Right cardiac atrium (tissue), 5 donors: ENCODE measurements at places on chromosomes 2 and 18. TPM values are rescaled to one million over a fixed set of nuclear protein-coding genes. Genes with fewer than 3 reads are reported as not detected.

DNA sequence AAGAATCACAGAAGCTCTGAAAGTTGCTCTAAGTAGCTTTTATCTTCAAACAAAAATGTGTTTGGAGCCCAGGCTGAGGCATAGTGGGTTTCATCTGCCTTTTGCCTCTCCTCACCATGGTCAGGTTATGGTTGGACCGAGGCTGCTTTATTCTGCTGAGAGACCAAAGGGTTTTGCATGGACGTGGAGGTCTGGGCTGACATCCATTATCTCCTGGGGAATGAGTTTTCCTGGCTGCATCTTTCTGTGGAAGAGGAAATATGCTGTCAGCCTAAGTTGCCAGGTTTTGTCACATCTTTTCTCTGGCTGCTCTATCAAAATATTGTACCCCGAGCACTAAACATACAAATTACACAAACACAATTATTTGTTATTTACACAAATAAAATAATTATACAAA is 223.2 kb downstream of the LDLRAD4 start:
- no peak for DNase-seq

GRCh38 chr2:57877811-57878170 is 168.8 kb upstream of the VRK2 start:
- DNase-seq, result no peak

- DNase-seq, result no peak
Observed at GRCh38 chr18:23142251-23142929, 7.1 kb downstream of the CABLES1 start.

- DNase-seq, result peak; percentile 38
Observed at GRCh38 chr2:63581298-63581961, 6.8 kb downstream of the WDPCP start.

The MZT2B gene
- total RNA-seq, result 239 TPM

DNA sequence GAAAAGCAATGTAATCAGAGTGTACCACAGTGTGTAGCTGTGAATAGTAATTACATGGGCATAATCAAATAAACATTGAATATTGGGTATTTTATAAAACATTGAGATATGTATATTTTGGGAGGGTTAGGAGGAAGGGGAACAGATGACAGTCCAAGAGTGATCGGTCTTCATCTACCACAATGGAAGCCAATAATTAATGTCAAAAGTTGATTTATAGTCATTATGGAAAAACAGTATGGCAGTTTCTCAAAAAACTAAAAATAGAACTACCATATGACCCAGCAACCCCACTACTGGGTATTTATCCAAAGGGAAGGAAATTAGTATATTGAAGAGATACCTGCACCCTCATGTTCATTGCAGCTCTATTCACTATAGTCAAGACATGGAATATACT is 5.8 kb upstream of the LAPTM4A start:
- no peak for DNase-seq

The ZSWIM2 gene
- not detected for total RNA-seq

- peak; percentile 91 for DNase-seq
Observed at GRCh38 chr2:85728883-85729824, 24.6 kb upstream of the ATOH8 start.

DNA sequence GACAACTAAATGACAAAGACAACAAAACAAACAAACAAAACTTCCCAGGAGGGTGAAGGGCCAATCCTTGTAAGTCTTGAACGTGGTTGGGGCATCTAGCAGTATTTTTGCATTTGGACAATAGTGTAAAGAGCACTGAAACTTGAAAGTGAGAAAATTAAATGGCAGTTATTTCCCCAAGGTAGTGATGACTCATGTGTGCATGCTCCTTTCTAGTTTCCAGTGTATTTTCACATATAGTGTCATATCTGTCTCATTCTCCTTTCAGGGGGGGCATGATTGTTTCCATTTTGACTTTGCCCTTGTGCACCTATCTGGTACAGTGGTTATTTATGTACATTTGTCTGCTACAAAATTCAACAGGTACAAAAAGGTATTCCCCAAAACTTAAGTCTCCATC is 39.5 kb downstream of the CERS6 start:
- DNase-seq, result no peak

DNA sequence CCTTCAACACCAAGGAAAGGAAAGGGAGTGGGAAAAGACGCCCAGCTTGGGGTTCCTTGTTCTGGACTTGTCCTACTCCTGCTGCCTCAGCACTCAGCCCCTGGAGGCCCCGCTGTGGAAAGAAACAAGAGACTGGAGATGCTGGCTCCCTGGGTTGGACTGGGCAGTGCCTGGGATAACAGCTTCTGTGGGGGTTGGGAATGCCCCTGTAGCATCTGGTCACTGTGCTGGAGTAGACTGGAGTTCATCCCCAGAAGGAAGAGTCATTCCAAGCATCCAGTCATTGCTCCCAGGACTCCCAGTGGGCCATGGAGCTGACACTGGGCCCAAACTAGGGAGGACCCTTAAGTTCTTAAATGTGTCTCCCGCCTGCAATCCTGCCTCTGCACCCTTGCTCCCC is 129.3 kb upstream of the HAAO start:
- DNase-seq, result peak; percentile 41

GRCh38 chr2:219443697-219444023 is 9.0 kb downstream of the SPEG start:
- no peak for DNase-seq

- no peak for DNase-seq
Observed at GRCh38 chr2:26632624-26633185, 8.5 kb downstream of the CIB4 start.

- no peak for DNase-seq
Observed at GRCh38 chr18:54712758-54713157, 115.5 kb upstream of the RAB27B start.

The GCG gene
- not detected for total RNA-seq

The MAPRE2 gene
- 94.2 TPM for total RNA-seq

GRCh38 chr2:33680644-33681363 is 81.7 kb upstream of the FAM98A start:
- no peak for DNase-seq

- no peak for DNase-seq
Observed at GRCh38 chr2:3420076-3420768, 40.7 kb downstream of the TRAPPC12 start.

The SSB gene
- total RNA-seq, result 58.4 TPM

- no peak for DNase-seq
Observed at GRCh38 chr2:45797451-45798230, 146.2 kb downstream of the PRKCE start.

The CNDP1 gene
- total RNA-seq, result not detected

The KIAA2012 gene
- total RNA-seq, result not detected

- DNase-seq, result peak; percentile 90
Observed at GRCh38 chr2:85308896-85309555, 18.8 kb downstream of the TGOLN2 start.

The ZNF804A gene
- not detected for total RNA-seq

DNA sequence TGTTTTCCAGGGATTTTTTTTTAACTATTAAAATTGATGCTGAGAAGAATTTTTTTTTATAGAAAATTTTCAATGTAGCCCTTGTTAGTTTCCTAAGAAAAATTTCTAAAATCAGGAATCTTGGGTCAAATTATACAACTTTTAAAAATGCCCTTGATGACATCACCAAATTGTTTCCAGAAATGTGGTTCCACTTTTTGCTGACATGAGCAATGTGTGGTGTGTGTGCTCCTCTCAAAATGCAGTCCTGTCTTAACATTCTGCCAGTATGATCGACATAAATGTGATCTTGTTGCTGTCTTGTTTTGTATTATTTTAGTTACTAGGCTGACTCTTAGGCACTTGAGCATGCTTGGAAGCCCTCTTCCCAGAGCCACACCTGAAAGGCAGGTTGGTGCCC is 89.7 kb upstream of the ST6GAL2 start:
- DNase-seq, result no peak

GRCh38 chr2:26448651-26449050 is 29.3 kb downstream of the OTOF start:
- no peak for DNase-seq

GRCh38 chr2:97005353-97005752 is 19.0 kb upstream of the FAM178B start:
- no peak for DNase-seq

The SPATA3 gene
- not detected for total RNA-seq

DNA sequence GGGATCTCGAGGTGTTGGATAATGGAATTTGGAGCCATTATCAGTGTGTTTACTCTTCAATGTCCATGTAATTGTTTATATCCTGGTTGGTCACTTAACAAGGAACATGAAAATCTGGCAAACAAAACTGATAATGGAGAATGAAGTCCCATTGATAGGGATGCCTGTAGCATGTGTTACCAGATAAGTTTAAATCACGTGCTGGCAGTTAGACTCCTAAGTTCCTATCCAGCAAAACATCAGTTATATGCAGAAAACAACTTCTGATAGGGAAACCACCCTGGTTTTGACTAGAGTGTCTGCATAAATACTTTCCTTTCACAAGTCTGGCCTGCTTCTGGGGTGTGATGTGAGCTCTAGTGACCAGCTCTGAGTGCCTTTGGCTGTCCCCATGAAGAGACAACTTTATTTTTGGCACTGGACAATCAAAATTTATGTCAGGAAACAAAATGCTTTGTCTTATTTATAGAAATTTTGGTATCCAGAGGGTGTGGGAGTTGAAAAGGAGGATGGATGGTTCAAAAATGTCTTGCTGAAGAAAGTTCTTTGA is 82.0 kb downstream of the FHOD3 start:
- DNase-seq, result no peak

The STPG4 gene
- not detected for total RNA-seq

GRCh38 chr2:217045700-217046475 is 186.0 kb upstream of the TNP1 start:
- no peak for DNase-seq

- no peak for DNase-seq
Observed at GRCh38 chr2:177244244-177244771, 20.2 kb downstream of the NFE2L2 start.

GRCh38 chr2:63049211-63049969 is 1.2 kb upstream of the OTX1 start:
- DNase-seq, result no peak

The TWIST2 gene
- total RNA-seq, result 5.0 TPM

The KHK gene
- total RNA-seq, result 3.0 TPM

DNA sequence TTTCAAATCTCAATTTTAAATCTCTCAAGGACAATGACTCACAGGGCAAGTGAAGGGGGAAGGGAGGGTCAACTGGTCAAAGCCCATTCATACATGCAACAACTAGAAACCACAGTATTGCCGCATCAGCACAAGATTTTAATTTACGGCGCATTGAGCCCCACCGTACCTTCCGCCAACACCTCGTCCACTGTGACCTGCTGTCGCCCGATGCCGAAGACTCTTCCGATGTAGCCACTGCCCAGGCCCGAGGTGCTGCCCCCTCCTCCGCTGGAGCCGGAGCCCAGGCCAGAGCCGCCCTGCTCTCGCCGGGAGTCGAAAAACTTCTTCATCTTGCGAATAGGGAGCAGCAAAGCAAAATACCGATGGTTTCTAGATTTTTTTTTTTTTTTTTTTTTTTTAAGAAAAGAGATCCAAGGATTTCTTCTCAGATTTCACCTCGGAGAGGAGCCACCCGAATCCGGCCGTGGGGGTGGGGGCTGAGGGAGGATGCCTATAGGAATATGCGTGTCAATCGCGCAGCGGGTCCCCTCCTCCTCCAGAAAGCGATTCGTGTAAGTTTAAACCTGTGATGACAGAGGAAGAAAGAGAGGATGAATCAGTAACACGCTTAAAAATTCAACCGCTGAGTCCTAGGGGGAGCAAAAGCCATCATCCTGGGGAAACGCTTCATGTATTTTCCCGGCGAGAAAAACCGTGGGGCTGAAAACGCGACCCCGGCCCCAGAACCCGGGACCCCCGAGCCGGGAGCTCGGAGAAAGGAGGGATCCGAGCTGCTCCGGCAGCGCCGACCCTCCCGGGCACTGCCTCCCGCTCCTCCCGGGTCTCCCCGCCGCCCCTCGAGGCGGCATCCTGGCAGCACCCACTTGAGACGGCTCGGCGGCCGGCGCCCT is 584 bp downstream of the AAK1 start:
- DNase-seq, result peak; percentile 56

DNA sequence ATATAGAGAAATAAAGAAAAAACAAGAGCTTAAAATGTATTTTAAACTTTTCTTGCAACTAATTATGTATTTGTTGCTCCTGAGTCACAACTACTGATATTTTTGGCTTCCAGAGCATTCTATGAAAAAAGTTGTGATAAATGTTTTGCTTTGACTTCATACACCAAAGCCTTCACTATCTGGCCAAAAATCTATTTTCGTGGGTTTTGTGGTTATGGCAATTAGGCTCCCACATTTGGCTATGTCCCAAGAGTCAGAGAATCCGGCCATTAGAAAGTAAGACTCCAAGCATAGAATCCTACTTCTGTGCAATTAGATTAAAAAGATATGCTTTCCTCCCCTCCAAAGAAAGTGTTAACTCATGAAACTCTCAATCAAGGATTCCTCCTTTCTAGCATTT is 1456.1 kb upstream of the ACVR2A start:
- no peak for DNase-seq

The MRO gene
- 5.2 TPM for total RNA-seq

The FRZB gene
- 3.1 TPM for total RNA-seq

DNA sequence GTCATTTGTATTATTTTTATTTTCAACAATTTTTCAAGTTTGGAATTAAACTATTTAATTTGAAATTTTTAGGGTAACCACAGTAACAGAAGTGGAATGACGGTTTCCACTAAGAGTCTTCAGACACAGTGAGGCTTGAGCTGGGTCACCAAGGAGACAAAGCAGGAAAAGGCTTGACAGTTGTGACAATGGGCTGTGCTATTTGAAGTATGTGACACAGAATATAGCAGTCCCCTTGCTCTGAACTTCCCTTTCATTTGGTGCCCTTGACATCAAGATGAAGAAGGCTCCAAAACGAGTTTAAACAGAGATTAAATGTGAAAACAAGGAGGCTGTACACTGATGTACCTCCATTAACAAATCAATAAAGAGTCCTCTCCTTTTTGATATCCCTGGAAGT is 265.4 kb upstream of the DLGAP1 start:
- DNase-seq, result no peak

GRCh38 chr2:67256892-67257291 is 140.2 kb upstream of the ETAA1 start:
- DNase-seq, result no peak

GRCh38 chr18:58396966-58397365 is 231.9 kb downstream of the ALPK2 start:
- DNase-seq, result no peak

DNA sequence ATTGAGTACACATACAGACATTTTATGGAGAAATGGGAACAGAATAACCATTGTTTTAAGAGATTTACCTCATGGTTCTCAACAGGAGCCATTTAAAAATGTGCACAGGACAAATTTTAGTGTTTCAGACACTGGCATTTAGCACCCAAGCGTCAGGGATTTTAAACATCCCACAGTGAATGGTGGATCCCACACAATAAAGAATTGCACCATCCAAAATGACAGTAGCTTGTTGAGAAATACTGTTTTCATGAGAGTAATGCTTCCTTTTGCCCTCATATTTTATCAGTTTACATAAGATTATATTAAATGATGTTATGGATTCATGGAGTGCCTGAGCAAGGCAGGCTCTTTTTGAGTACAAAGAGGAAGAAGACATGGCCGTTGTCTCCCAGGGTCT is 54.0 kb downstream of the MFSD6 start:
- no peak for DNase-seq
